Iris pigment epithelial cell (primary cell): ENCODE measurements at places on chromosomes 7 and 10.
A peak's percentile ranks its signal among the peaks of the same experiment; 100 is the strongest.

DNA sequence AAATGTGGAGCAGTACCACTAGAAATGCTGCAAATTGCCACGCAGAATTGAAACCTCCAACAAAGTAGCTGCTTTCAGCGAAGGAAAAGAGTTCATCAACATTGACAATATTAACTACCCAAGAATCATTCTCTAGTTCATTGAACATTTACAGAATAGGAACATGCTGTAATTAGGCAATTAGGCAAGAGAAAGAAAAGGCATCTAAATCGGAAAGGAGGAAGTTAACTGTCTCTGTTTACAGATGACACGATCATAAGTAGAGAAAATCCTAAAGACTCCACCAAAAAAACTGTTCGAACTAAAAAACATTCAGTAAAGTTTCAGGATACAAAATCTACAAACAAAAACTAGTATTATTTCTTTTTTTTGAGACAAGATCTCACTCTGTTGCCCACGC lies 8.9 kb upstream of the PKD1L1 start:
- DNase-seq: no peak

DNA sequence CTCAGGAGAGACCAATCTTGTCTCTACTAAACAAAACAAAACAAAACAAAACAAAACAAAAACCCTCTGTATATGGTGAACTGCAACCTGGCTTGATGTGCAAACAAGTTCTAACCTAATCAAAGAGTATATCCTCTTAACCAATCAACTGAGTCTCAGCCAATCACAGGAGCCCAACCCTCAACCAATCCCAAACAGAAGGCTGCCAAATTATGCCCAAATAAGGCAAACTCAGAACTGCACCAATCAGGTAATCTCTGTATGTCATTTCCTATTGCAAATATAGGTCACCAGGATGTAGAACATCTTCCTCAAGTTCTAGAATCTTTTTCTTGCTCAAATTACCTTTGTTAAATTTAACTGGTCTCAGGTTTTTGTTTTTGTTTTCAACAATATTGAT lies 5.2 kb downstream of the FAM133B start:
- DNase-seq: peak; percentile 38

- no peak for DNase-seq
Observed at GRCh38 chr10:110212119-110213006, 5.0 kb downstream of the MXI1 start.

DNA sequence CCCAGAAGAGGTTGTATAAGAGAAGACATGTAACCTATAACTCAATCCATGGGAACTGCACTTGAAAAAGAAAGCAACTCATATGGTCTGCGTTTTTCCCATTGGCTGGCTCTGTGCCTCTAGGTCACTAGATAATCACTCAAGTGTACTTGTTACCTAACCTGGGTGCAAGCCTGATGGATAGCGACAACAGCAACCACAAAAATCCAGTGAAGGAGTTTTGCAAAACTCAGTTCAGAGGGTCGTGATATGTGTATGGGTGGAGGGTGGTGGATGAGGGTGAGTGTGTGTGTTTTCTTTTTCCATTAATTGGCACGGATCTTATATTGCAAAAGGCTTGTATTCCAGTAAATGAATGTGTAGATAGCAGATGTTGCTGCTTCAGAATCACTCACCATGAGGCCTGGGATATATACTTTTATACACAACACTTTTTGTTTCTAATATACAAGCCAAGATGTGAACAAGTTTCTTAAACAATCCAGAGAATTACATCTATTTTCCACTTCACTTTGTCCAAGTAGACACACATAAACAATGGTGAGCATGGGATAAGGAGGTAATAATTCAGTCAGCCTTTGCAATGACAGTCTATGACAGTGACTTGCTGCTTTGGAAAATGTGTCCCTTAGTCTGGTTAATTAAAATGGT lies 286.9 kb upstream of the DKK1 start:
- no peak for DNase-seq

DNA sequence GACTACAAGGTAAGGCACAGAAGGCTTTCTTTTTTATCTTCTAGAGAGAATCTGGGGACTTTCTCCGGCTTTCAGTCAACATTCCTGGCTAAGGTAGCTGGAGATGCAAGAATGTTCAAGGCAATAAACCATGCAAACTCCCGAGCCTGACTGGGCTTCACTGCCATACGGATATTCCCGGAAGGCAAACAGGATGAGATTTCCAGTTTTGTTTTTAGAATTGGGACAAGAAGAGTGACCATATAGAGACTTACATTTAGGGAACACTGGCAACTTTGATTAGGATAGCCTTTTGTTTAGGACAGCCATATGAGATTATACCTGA lies 269 bp downstream of the CALD1 start:
- no peak for DNase-seq

- DNase-seq: no peak
Observed at GRCh38 chr10:63822496-63822895, 301.3 kb downstream of the REEP3 start.

DNA sequence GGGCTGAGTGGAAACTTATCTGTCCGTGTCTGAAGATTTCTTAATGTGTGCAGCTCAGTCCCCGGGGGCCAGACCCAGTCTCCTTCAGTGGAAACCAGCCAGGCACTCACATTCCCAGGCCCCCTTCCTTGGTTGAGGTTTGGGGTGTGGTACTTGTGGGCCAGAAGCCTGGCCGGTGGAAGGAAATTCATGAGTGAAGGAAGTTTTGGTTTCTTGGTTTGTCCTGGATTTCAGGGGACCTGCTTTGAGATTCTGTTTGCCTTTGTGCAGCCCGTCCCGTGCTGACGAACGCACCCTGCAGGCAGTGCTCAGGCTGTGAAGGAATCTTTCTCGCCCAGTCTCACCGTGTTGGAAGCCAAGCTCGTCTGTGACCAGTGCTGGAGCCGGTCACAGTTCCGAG lies 2.9 kb downstream of the INPP5A start:
- peak; percentile 41 for DNase-seq

- DNase-seq: no peak
Observed at GRCh38 chr10:44364566-44364965, 20.3 kb downstream of the CXCL12 start.

DNA sequence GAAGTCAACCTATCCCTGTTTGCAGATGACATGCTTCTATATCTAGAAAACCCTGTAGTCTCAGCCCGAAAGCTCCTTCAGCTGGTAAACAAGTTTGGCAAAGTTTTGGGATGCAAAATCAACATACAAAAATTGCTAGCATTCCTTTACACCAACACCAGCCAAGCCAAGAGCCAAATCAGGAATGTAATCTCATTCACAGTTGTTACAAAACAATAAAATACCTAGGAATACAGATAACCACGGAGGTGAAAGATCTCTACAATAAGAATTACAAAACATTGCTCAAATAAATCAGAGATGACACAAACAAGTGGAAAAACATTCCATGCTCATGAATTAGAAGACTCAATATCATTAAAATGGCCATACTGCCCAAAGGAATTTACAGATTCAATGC lies 50.4 kb upstream of the ZNF365 start:
- DNase-seq: peak; percentile 16
